Fibroblast of mammary gland (primary cell): ENCODE measurements at places on chromosomes 16 and 17.

- DNase-seq: no peak
These were observed 287.4 kb downstream of the HAPSTR1 start for GRCh38 chr16:9378876-9379275.

- DNase-seq: no peak
These were observed 41.0 kb downstream of the FZD2 start for GRCh38 chr17:44598329-44598728.

DNA sequence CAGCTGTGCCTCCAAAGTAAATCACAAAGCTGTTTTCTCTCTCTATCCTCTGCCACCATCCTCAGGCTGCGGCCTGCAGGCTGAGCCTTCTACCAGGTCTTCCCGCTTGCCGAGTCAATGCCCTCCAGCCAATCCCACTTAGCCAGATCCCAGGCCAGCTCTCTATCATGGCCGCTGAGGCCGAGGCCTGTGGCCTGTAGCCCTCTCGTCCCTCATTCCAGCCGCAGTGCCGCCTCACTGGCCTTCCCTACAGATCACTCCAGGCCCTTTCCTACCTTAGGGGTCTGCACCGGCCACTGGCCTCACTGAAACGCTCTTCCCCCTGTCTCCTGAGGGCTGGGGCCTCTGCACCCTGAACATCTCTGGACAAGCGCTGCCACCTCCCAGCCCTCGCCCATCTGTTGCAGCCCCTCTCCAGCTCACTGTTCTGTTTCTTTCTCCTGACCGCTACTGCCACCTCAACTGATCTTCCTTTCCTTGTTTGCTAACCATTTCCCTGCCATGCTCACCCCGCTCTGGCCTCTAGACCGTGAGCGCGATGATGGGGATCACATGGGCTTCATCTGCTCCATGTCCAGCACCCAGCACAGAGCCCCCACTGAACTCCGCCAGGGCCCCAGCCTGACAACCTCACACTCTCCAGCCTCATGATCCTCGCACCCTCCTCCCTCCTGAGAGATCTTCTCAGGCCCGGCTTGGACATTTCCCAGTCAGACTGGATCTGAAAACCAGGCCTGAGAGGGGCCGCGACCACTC is 8.5 kb downstream of the KNOP1 start:
- no peak for DNase-seq

GRCh38 chr16:5025171-5025632 is 8.5 kb downstream of the NAGPA start:
- DNase-seq: no peak

DNA sequence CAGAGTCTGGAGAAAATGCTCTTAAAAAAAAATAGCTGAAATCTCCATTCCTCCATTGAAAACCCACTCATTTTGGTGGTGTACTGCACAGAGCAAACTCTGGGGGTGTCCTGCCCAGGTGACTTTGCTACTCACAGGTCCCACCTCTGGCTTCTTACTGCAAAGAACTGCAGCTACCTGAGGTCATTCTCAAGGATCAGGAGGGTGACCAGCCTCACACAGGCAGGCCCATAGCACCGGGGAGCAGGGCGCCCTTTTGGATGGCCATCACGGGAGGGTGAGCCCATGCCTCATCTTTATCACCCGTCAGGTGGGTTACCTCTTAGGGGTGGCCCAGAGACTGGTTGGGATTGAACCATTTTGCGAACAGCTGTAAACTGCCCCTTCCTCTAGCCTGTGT is 32.6 kb upstream of the BRD7 start:
- no peak for DNase-seq

GRCh38 chr16:47966325-47966724 is 189.5 kb downstream of the ABCC12 start:
- no peak for DNase-seq

DNA sequence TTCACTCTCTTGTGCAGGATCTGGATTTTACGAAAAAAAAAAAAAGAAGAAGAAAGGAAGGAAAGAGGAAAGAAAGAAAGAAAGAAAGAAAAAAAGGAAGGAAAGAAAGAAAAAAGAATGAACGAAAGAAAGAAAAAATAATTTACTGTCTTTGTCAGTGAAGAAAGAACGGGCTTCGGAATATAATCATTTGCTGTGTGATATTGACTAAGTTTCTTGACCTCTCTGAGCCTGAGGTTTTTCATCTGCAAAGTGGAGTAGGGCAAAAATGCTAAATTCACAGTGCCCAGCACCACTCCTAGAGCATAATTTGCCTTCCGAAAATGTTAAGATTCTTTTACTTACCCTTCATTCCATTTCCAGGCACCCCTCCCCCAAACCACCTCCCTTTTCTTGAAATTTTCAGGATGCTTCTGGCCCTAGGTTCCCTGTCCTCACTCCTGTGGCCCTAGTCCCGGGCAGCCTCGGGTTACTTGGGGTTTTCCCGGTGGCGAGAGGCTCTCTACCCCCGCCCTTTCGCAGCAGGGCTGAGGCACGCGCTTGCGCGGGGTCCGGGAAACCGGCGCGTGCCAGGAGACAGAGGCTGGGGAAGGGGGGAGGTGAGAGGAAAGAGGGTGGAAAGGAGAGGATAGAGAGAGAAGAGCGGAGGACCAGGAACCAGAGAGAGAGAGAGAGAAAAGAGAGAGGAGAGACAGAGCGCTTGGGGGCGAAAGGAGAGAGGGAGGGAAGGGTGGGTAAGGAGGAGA is at the start of gene CNTNAP1:
Gene CNTNAP1 (plus strand): TSS at position 556 of the 746 bp plus-strand sequence. CDS start 299 bp downstream, outside the sequence.
- DNase-seq: peak; percentile 68

- DNase-seq: peak; percentile 94
These were observed 463 bp downstream of the RILP start for GRCh38 chr17:1648963-1649843.

GRCh38 chr16:7450440-7450839 is 117.8 kb downstream of the RBFOX1 start:
- no peak for DNase-seq

DNA sequence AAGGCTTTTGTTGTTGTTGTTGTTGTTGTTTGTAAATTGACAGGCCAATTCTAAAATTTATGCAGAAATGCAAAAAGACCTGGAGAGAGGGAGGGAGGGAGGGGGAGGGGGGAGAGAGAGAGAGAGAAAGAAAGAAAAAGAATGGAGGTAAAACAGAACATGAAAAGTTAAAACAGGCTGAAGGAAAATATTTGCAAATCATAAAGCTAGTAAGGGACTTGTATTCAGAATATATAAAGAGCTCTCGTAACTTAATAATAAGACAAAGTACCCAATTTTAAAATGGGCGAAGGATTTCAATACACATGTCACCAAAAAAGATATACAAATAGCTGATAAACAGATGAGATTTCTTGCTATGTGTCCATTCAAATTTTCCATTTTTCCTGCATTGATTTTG is 15.4 kb downstream of the TNRC6C start:
- no peak for DNase-seq

- DNase-seq: no peak
These were observed 27.7 kb upstream of the RBFOX1 start for GRCh38 chr16:7304958-7305357.

DNA sequence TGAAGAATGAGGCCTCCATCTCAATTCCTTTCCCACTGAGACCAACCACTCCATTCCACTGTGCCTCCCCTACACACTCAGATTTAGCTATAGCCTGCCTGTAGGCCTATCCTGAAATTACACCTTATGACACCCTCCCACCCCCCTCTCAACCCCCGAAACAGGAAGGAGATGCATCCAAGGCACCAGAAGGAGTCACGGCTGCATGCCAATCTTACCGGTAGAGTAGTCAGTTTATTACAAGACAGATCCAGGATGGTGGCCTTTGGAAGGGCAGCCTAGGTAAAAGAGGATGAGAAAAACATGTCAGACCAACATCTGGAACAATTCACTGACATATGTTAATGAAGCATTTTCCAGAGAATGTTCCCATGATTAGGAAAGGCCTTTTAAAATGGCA is 2.6 kb downstream of the LRRC59 start:
- DNase-seq: peak; percentile 27

DNA sequence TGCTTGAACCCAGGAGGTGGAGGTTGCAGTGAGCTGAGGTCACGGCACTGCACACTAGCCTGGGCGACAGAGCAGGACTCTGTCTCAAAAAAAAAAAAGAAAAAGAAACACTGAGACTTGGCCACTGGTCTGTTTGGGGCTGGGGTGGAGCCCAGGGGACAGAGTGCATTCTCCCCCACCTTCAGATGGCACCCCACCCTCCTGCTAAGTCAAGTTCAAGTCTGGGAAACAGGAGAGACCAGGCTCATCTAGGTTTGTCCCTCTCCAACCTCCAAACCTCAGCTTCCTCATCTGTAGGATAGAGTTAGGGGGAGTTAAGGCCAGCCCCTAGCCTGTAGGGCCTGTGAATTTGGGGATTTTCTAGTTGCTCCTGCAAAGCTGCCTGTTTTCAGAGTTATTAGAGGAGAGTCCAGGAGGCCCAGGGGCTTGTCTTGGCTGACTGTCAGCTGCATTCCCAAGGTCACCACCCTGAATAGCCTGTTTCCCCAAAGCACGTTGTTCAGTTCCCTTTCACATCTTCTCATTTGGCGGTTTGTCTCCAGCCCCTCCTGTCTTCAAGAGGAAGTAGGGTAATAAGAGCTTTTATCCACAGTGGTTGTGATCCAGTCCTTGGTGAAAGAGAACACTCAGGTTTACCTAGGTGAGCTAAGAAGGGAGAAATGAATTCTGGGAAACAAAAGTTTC is 2.2 kb downstream of the MT3 start:
- DNase-seq: no peak

- DNase-seq: no peak
These were observed 2.0 kb upstream of the TNFRSF13B start for GRCh38 chr17:16973760-16974540.

DNA sequence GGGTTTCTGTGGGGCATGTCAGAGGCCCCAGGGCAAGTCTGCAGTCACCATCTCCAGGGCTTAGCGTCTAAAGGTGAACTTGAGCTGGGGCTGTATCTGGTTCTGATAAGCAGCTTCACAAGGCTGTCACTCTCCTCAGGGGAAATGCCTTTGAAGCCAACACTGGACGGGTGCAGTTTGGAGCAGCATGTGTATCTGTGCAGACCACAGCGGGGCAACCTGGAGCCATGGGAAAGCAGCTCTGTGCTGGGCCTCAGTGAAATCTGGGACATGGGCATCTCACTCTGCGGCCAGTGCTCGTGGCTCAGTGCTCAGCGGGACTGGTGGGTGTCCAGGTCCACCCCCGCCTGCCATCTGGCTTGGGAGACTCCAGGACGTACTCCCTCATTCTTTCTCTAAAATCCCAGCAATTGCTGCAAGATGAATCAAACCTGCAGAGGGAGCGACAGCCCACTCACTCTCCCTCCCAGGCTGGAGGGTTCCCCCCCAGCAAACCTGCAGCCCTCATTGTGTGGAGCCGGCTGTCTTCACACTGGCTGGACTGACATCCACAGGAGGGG is 63.5 kb downstream of the PRMT7 start:
- no peak for DNase-seq
